ENCODE measurements at places on chromosomes 3 and 15. TPM values are rescaled to one million over a fixed set of nuclear protein-coding genes. Genes with fewer than 3 reads are reported as not detected.

DNA sequence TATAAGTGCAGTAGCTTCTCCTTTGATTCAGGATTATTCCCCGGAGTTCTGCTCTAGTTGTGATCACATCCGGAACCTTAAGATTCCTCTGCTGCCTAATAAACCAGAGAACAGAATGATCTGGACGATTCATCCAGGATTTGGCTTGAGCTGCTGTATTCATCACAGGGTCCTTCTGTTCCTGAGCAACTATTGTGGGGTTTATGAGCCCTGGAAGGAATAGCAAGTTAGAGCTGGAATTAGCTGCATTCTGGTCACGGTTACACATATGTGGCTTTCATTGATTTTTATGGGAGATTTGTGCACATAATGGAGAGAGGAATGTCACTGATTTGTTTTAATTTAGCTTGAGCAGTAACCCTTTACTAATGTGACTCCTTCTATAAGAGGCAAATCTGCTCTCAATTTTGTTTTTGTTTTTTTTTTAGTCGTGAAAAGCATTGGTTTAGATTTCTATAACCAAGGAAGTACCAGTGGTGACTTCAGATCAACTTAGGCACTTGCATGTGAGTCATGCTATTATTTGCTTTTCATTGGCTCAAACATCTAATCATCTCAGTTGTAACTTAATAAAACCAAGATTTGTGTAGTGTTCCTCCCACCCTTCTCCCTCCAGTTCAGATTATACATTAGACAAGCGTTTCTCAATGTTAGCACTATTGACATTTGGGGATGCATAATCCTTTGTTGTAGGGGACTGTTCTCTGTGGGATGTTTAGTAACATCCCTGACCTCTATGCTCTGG is 148.5 kb downstream of the OTOL1 start:
- H3K27me3 ChIP-seq, result no peaks in the 10 kb centered on the region
- H3K4me3 ChIP-seq, result no peak overlapping the region
- no peaks in the 10 kb centered on the region for H3K36me3 ChIP-seq

- no peaks in the 10 kb centered on the region for H3K27me3 ChIP-seq
- H3K27ac ChIP-seq, result no peak overlapping the region
- no peak overlapping the region for H3K4me3 ChIP-seq
- no peak for DNase-seq
These were observed 4.9 kb downstream of the HIGD1A start for GRCh38 chr3:42799376-42799775.

- H3K4me3 ChIP-seq, result no peak overlapping the region
- no peaks in the 10 kb centered on the region for H3K27me3 ChIP-seq
- H3K27ac ChIP-seq, result no peak overlapping the region
- DNase-seq, result no peak
These were observed 329.7 kb upstream of the KCNMB2 start for GRCh38 chr3:178206521-178206920.

DNA sequence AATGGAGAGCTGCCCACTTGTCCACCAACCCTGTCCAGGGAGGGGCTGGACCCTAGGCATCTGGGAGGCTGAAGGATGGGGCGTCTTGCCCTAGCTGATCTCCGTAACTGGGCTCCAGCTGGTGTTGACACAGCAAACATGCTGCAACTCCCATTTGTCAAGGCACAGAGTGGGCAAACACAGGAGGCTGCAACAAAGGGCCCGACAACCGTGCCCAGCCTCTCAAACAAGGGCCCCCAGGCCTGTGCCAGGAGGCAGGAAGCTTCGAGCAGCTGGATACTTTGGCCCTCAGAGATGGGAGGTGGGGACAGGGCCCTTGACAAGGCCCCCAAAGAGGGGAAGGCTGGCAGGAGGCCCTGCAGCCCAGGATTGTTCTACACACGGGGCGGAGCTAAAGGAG is 64.2 kb upstream of the TMEM115 start:
- no peak overlapping the region for H3K27ac ChIP-seq
- no peaks in the 10 kb centered on the region for H3K4me1 ChIP-seq
- H3K4me3 ChIP-seq, result no peak overlapping the region
- H3K27me3 ChIP-seq, result no peaks in the 10 kb centered on the region

DNA sequence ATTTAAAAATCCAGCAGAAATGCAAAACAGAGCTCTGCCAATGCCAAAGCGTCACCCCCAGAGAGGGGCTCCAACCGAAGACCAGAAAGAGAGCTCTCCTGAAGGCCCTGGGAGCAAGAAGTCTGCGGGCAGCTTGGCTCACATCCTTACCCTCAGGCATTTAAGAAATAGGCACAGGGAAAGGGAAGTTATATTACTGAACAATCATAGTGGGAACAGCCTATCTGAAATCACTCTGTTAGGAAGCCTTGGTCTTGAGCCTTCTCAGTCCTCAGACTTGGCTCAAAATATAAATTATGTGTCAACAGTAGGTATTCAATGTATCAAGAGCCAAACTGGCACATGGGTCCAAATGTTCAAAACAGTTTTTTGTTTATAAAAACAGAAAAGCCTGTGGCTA is 10.3 kb upstream of the PPARG start:
- H3K4me3 ChIP-seq, result no peak overlapping the region
- DNase-seq, result no peak
- peaks cover 48% of the 10 kb centered on the region for H3K27me3 ChIP-seq
- no peaks in the 10 kb centered on the region for H3K36me3 ChIP-seq

DNA sequence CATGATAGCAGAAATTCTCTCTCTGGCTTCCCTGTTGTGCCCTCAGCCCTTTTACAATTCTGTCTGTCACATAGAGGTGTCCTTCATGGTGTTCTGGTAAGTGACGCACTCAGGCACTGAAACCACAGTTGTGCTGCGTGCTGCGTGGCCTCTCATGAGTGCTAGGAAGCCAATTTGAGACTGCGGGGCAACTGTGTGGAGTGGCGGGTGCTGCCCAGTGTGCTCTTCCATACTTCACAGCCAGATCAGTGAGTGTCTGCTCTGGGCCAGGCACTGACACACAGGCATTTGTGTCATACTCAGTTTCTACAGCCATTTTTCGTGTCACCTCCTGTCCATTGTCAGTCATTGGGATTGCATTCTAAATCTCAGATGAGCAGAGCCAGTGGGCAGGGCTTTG is 133.1 kb upstream of the PLXNA1 start:
- no peak overlapping the region for H3K4me3 ChIP-seq
- no peak for DNase-seq
- H3K27ac ChIP-seq, result no peak overlapping the region
- no peaks in the 10 kb centered on the region for H3K27me3 ChIP-seq
- no peaks in the 10 kb centered on the region for H3K36me3 ChIP-seq

GRCh38 chr3:24829011-24829581 is 334.4 kb upstream of the THRB start:
- no peak for DNase-seq
- peak overlapping the region; percentile 15 for H3K4me3 ChIP-seq
- peaks cover 27% of the 10 kb centered on the region for H3K27me3 ChIP-seq
- H3K36me3 ChIP-seq, result peaks cover 2% of the 10 kb centered on the region
- H3K4me1 ChIP-seq, result no peaks in the 10 kb centered on the region

DNA sequence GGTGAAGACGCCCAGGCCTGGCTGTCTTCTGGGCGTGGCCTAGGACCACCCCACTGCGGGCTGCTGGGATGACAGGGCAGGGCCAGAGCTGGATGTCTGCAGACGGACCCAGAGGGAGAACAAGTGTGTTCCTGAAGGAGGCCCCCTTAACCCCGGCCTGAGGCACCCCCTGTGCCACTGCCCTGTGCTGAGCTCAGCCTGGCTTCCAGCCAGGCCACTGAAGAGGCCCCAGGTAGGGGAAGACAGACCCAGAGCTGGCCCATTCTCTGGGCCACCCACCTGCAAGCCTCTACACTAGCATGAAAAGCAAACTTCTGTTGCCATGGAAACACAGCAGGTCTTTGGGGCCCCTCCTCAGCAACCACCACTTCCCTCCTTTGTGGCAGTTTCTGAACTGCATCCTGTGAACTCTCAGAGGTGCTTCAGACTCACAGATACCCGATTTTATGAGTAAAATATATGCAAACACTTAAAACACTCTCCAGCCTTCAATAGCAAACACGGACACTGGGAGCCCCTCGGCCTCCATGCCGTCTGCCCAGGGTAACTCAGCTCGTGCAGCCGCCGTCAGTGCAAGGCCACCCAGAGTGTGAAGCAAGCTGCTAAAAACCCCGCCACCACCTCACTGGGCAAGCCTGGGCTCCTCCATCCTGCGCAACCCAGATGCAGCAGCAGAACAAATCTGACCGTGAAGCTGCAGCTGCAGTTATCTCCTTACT is 42.5 kb downstream of the CMTM6 start:
- H3K36me3 ChIP-seq, result peaks cover 4% of the 10 kb centered on the region
- no peak overlapping the region for H3K4me3 ChIP-seq
- H3K4me1 ChIP-seq, result peaks cover 34% of the 10 kb centered on the region
- peak; percentile 82 for DNase-seq

DNA sequence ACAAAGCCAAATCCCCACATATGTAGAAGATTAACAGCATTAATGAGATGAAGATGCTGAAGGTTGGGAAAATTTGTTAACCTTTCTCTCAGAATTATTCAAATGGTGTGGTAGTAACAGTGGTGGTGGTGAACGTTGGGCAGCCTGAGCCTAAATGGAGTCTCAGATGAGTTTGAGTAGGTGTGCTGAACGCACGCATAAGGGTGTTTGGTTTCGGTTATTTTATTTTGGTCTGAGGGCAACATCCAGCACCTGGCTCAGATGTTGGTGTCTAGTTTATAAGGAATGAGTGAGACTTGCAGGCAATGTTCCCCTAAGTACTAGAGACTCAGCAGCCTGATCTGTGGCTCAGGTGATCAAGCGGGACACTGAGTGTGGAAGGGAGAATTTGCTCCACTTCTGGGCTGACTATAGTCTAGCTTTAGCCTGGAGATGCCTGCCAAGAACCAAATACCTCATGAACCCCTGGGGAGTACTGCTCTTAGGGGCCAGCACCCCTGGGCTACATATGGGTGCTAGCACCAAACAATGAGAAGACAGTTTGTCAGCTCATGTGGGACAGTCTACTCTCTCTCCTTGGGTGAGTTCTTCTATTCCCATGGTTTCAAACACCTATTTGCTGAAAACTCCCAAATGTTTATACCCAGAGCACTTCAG is 39.5 kb upstream of the ATP2C1 start:
- H3K4me3 ChIP-seq, result no peak overlapping the region
- H3K27ac ChIP-seq, result no peak overlapping the region
- H3K4me1 ChIP-seq, result peaks cover 36% of the 10 kb centered on the region

DNA sequence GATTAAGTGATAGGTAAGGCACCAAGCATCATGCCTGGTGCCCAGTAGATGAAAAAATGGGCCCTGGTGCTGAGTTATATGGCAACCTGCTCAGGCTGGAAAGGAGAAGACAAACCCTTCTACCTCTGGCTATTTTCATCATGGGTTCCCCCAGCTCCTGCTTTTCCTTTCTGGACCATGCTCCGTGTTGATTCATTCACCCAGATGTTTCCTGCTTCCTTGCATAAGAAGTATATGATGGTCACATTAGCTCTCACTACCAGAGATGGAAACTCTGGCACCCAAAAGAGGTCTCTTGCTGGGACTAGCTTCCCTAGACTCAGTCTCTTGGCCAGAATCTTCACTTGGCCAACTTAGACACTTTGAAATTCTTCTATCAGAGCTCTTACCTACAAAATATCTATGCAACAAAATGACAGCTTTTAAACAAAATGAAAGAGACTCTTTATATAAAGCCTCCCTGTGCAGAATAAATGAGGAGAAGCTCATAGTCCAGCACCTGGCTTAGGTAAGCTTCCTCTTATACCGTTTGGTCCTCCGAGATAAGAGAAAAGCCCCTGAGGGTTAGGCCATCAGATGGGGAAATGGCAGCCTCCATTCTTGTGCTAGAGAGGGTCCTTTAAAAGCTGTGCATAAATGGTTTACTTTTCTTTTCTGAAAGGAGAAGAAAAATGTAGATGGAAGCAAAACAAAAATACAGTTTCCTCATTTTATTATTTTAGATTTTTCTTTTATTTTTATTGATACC is 46.8 kb upstream of the MCF2L2 start:
- H3K4me3 ChIP-seq, result no peak overlapping the region
- no peak for DNase-seq
- H3K27ac ChIP-seq, result no peak overlapping the region
- no peaks in the 10 kb centered on the region for H3K27me3 ChIP-seq
- peaks cover 5% of the 10 kb centered on the region for H3K4me1 ChIP-seq

DNA sequence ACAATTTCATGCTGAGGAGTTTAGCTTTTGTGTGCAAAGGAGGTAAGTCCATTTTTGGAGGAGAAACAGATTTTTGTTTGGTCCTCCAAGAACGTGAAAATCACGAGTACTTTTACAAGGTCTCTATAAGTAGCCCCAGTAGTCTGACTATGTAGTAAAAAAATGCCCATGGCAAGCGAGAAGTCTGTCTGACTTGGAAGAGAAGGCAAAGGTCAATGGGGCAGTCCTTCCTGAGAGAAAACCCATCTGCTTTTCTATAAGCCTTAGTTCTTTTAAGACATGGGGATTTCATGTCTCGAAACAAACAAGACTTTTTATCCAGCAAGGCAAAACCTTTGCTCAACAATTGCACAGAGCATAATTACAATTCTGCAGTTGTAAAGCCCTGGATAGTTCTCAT is 183.2 kb downstream of the GAP43 start:
- peaks cover 8% of the 10 kb centered on the region for H3K4me1 ChIP-seq
- H3K27me3 ChIP-seq, result peaks cover 63% of the 10 kb centered on the region
- no peak for DNase-seq
- H3K4me3 ChIP-seq, result no peak overlapping the region
- no peak overlapping the region for H3K27ac ChIP-seq
- no peaks in the 10 kb centered on the region for H3K36me3 ChIP-seq

DNA sequence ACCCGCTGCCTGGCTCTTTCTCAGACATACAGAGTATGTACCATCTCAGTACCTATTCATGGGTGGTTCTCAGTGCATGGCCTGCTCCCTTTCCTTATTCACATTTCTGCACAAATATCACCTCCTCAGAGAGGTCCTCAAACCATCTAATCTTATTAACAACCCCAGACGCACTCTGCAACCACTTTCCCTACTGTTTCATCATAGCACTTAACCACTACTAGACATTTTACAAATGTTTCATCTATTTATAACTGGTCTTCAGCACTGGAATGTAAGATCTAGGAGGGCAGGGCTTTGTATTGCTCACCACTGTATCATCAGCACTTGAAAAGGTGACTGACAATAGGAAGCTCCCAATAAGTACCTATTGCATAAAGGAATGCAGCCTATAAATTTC is 45.1 kb downstream of the TNIK start:
- DNase-seq, result no peak
- H3K27me3 ChIP-seq, result no peaks in the 10 kb centered on the region
- no peak overlapping the region for H3K27ac ChIP-seq
- H3K36me3 ChIP-seq, result no peaks in the 10 kb centered on the region

Gene CCDC71
- 15.7 TPM for total RNA-seq

Gene SLC9C1
- total RNA-seq, result not detected

Gene TMC3
- total RNA-seq, result not detected

Gene RAD51
- 73.2 TPM for total RNA-seq

Gene MAPK6
- total RNA-seq, result 22.8 TPM

Data from activated T-cell treated with anti-CD3 and anti-CD28 coated beads, Interleukin-2, amount 50 U/mL, for 72 hours (primary cell).